ENCODE measurements at places on chromosomes 5 and 9.

- no peak for DNase-seq
These were observed 63.8 kb downstream of the TMEM252 start for GRCh38 chr9:68476847-68477246.

- DNase-seq: no peak
These were observed 297.7 kb upstream of the WWC1 start for GRCh38 chr5:167993771-167994170.

- DNase-seq: no peak
These were observed 44.1 kb downstream of the ANGPTL2 start for GRCh38 chr9:127078336-127078735.

- DNase-seq: peak; percentile 28
These were observed 22.3 kb upstream of the NPM1 start for GRCh38 chr5:171365351-171365750.

DNA sequence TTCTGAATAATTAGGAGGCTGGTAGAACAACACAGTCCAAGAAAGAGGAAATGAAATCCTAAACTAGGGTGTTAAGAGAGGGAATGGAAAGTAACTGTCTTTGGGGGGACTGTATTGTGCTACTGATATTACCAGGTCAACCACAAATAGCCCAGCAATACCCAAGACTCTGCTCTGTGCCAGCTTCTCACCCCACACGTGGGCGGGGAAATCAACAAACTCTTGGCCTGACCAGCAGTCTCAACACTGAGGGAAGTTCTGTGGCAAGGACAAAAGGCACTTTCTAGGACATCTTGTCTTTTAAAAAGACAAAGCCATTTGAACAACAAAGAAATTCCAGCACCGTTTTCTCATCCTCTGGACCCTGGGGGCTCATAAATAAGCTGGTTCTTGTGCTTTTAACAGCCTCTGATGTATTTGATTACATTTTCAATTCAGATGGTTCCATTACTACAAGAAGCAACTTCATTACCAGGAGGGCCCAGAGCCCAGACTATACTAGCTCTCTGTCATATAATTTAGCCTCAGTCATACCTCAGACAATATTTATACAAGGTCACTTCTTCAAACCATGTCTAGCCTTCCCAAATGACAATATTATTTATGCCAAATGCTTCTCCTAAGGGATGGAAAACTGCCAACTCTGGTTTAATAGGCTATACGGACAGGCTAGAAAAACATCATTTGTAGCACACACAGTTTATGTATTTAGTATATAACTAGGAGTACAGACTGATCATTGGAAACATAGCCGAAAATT, 297.8 kb downstream of the CWC27 start:
- DNase-seq: no peak

GRCh38 chr9:133950629-133951111, 41.5 kb downstream of the VAV2 start:
- no peak for DNase-seq

DNA sequence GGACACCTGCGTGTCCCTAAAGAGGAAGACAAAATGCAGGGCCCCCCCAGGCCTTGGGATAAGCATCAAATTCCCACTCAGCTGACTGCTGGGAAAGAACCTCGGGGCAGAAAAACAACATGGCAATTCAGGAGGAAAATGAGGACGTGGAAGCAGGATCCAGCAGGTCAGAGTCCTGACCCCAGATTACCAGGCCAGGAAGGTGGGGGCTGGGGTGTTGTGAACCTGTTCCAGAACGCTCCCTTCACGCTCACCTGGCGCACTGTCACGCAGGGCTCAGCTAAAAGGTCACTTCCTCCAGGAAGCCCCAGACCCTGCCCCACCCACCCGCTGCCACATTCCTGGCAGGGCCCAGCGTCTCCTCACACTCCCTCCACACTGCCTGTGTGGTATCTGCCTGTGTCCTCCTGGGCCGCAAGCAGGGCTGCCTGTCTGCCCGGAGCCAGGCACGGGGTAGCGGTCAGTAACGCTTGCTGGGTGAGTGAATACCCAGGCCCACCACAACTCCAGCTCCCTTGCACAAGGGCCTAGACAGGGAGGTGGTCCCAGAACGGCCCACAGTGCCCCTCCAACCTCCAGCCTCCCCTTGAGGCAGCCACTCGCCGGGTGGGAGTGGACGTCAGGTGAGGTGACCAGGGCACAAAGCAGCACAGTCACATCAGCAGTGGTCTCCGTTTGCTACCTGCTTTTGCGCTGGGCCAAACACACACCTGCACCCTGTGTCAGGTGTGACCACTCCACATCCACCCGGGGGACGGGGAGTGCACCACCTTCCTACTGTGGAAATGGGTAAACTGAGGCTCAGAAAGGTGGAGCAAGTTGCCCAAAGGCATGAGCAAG, 18.1 kb downstream of the VAV2 start:
- peak; percentile 67 for DNase-seq

DNA sequence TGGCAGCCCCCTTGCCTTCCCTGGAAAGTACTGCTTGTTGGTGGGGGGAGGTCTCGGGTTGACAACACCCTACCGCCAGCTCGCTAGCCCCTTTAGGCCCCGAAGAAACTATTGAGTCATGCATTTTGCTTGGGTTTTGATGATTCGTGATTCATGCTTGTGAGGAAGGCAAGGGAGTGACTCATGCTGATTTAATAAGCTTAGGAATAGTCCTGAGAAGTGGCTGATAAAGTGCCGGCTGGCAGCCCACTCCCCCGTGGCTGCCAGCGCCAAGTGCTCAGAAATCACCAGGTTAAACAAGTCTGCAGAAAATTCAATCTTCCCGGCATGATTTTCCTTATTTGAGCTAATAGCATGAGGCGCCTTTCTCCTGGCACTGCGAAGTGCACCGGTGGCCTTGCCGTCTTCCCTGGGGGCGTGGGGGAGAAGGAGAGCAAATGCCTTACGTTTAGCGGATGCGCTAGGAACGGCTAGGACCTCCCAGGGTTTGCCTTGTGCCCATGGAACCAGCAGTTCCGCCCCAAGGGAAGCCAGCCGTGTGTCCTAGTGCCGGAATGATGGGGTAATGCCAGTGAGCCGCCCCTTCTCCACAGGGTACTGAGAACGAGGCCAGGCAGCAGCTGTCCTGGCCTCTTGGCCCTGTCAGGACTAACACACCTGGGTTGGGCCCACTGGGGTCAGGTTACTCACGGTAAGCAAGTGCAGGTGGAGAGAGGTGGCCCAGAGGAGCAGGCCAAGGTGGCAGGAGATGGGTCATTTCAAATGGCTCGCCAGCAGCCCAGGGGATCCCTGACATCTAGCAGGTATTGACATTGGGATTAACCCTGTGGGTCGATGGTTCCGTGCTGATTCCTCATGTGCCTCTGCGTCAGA, 151.9 kb downstream of the MACROH2A1 start:
- peak; percentile 93 for DNase-seq

DNA sequence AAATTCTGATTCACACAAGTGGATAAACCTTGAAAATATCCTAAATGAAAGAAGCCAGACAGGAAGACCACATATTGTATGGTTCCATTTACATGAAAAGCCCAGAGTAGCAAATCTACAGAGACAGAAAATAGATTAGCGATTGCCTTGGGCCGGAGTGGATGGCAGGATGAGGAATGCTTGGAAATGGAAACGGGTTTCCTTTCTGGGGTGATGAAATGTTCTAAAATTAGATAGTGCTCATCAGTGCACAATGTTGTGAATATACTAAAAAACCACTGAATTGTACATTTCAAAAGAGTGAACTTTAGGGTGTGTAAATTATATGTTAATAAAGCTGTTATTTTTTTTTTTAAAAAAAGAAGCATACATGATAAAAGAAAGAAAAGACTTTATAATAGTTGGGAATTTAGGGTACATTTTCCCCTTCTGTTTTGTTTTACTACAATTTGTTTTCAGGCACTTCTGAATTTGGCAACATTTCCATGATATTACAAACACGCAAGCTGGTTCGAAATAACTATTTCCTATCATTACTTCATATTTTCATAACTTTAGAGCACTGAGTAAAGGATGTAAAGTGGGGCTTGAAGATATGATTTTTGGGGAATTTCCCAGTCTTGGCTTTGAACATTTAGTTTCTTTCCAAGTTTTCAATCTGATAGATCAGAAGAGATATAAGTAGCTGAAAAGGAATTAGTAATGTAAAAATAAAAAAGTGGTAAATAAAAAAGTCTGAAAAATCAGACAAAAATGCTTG, 23.9 kb downstream of the SLC35A4 start:
- DNase-seq: peak; percentile 37

- DNase-seq: no peak
These were observed 163.5 kb downstream of the CD180 start for GRCh38 chr5:67032921-67033664.

DNA sequence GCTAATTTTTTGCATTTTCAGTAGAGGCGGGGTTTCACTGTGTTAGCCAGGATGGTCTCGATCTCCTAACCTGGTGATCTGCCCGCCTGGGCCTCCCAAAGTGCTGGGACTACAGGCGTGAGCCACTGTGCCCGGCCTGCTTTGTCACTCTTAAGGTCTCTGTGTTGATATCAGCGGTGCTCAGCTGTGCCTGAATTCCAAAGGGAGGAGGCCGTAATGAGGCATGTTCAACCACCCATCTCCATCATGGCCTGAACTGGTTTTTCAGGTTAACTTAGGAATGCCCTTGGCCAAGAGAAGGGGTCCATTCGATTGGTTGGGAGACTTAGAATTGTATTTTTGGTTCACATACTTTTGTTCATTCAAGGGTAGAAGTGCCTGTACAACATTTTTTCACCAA, 22.0 kb downstream of the HSD17B3 start:
- DNase-seq: no peak

DNA sequence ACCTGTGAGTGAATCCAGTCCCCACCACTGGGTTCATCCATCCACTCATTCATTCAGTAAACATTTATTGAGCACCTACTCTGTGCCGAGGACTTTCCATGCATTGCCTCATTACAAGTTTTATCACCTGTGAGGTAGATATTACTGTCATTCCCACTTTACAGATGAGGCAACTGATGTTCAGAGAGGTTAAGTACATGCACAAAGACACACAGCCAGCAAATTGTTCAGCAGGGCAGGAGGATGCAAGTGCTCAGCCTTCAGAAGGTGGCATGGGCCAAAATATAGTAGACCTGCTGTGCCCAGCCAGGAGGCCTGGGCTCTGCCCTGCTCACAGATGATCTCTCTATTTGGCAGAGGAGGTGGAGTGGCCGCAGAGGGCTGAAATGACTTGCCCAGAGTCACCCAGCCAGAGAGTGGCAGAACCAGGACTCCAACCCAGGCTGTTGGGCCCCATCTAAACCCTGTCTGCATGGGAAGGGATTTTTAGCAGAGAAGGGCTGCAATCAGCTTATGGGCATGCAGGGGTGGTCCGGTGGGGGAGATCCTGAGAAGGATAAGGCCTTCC, 7.6 kb upstream of the NEURL1B start:
- no peak for DNase-seq

DNA sequence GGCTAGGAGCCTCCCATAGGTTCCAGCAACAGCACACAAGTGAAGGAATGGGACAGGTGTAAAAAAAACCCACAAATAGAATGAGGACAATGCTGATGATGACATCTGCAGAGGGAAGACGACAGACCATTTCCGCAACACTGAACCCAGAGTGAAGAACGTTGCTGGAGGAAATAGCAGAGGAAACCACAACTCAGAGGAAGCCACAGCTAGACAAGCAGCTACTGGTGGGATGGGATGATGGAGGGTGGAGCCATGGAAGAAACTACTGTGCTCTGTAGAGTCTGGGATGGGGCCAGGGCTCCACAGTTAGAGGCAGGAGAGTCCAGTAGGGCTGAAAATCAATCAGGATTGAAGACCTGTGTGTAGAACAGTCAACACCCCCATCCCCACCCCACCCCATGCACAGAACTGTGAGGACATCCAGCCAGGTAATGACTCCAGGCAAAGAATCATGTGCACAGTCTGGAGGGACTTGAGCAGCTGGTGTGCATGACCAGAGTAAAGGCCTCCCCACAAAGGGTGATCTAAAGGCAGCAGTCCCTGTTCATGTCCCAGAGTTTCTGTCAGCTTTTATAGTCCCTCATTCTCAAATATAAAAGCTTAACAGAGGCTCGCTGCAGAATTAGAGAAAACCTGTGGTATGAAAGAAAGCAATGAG, 65.2 kb upstream of the SPIN1 start:
- DNase-seq: no peak

GRCh38 chr5:95734187-95734586, 3.1 kb downstream of the RHOBTB3 start:
- no peak for DNase-seq

DNA sequence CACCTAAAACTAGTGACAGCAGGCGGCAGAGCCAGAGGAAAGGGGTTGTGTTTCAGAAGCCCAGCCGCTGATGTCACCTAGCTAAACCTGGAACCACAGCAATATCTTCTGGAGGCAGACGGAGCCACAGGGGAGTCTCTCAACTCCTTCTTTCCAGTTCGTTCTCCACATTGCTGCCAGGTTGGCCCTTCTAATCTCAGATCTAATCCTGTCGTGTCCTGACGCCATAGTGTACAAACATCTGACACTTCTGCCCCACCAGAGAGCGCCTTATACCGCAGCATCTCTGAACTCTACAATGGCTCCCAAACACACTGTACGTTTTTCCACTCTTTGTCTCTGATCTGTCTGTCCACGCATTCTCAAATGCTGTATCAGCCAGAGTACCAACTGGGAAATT, 240.0 kb downstream of the SMARCA2 start:
- no peak for DNase-seq

DNA sequence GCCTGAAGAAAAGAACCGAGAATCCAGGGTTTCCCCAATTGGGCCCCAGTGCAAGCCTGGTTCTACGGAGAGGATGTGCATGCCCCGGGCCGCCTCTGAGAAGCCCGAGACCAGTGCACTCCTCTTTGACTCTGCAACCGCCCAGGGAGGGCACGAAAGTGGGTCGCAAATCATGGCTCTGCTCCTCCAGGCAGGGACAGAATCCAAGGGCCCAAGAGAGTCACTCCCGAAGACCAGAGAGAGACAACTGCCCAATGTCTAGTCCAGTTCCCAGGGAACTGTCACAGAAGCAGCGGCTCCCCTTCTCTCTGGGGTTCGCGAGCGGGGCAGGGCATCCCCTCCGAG, 107.8 kb downstream of the PSD2 start:
- no peak for DNase-seq
